Activated naive CD4-positive, alpha-beta T cell (primary cell): ENCODE measurements at places on chromosomes 3 and 15.

DNA sequence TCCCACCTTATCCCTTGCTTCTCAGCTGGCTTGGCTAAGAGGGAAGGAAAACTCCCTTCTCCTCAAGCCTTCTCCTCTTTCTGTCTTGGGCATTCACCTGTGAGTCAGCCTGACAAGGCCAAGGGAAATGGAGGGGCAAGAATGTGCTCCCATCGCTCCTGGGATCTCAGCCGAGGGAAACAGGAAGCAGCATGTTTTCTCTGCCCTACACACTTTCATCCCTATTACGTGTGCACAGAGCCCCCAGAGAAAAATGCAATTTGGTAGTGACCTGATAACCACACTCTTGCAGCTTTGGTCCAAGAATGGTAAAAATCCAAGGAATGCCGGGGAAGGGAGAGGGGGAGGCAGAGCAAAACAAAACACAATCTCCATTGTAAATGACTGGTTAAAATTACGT, 32.9 kb upstream of the MTMR10 start:
- DNase-seq = no peak

- no peak for DNase-seq
Observed at GRCh38 chr15:40163657-40164416, 3.0 kb downstream of the BUB1B start.

GRCh38 chr3:8768364-8769087, 887 bp downstream of the OXTR start:
- DNase-seq = no peak

DNA sequence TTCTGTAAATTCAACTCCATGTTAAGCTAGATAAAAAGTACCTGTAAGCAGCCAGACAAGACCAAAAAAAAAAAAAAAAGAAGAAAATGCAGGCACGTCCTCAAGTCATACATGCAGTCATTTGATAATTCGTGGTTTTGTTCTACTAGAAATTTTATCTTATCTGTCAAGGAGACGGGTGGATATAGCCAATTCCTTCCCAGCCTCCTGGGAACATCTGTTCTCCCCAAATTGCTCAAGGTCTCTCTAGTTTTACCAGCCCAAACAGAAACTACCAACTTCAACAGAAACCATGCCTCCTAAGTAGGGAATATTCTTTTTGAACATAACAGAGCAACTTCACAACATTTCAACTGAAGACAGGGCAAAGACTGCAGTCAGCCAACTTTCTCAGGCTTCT, 19.5 kb downstream of the RYK start:
- DNase-seq = no peak
